ENCODE measurements at places on chromosomes 4 and X.

GRCh38 chr4:118373614-118374255, 20.9 kb upstream of the PRSS12 start:
- no peak for DNase-seq

DNA sequence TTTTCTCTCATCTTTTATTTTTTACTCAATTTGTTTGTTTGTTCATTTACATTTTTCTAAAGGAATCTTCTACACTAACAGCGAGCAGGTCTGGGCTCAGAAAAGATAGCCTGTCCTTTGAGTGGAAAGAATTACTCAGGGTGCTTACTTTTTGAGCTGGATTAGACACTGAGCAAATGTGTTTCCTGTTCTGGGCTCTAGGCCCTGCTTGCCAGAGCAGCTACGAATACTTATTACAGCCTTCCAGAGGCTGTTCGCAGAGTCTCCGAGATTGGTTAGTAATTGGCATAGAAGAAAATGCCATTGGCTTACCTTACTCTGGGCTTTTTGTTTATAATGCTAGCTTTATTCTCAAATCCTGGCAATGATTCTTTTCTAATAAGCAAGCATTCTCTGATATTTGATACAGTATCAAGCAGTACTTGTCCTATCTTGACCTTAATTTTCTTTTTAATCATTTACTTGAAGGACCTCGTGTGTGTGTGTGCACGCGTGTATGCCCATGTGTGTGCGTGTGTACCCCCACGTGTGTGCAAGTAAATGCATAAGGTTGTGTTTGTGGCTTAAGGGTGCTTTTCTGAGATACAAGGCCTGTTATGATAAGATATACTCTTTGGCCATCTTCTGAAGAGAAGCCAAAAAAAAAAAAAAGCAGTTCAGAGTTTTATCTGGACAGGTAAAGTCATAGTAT, 76.2 kb upstream of the GRXCR1 start:
- DNase-seq, result no peak

GRCh38 chr4:181677201-181677600, 566.0 kb upstream of the TENM3 start:
- DNase-seq, result no peak

DNA sequence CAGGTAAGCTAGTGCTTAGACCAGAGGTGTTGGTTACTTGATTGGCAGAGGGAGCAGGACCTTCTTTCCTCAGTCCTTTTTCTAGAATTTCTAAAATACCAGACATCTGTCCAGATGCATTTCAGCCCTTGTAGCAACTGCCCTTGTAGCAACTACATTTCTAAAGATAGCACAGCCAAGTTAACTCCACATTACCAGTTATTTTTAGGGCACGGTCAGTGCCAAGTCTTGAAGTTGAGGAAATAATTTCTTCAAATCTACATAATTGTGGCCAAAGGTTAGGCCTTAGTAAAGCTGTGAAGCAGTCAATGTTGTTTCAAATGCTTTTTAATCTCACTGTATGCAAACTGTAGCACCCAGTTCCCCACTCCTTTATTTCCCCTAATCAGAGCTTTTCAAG, 62.9 kb downstream of the MID1IP1 start:
- DNase-seq, result no peak

DNA sequence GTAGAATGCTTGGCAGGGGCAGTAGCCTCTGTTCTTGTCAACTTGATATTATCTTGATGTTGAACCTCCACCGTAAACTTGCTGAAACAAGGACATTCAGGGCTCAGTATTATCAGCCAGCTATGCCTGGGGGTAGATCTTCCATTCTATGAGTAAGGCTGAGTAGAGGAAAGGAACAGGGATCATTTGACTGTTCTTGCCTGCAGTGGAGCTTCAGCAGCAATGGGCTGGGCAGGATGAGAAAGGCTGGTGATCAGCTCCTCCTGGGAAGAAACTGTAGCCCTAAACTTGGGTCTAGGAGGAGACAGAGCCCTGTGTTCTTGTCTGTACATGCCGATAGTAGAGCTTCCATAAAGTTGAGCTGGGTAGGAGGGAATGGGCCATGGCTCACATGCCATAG, 127.2 kb downstream of the CCSER1 start:
- no peak for DNase-seq

GRCh38 chrX:154323537-154323936, 27.9 kb downstream of the TKTL1 start:
- no peak for DNase-seq

- peak; percentile 27 for DNase-seq
These were observed 36.1 kb upstream of the DOCK11 start for GRCh38 chrX:118459494-118459893.

DNA sequence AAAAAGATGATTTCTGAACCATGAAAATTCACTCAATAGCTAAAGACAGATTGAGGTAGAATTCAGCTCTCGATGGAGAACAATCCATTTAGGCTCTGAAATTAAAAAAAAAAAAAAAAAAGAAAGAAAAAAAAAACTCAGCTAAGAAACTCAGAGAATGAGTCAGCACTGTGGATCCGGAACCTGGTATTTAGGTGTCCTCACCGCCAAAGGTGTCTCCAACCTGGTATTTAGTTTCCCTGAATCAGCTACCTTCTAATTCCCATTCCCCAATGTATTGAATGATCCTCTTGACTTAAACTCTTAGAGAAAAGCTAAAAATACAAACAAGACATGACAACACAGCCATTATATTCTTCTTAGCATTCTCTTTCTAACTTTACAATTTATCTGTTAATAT, 150.3 kb upstream of the RASGEF1B start:
- DNase-seq, result no peak

DNA sequence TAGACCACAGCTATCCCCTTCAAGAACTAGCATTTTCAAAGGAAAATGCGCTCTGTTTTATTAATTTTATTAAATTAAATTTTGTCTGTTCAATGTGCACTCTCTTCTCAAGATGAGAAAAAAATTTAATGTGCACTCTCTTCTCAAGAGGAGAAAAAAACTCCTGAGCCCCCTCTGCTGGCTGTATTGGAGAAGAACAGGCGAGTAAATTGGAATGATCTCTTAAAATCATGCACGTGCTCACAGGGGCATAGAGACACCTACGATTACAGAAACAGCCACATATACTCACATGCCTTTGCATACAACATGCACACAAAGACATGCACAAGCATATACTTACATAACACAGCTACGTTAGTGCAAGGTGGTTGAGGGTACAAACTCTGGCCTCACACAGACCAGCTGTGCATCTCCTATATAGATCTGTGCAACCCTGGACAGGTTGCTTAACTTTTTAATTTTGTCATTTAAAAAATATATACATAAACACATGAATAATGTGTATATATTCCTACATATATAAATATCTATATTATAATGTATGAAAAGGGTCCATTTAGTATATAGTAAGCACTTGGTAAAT, 176.2 kb upstream of the CXorf66 start:
- DNase-seq, result peak; percentile 20

DNA sequence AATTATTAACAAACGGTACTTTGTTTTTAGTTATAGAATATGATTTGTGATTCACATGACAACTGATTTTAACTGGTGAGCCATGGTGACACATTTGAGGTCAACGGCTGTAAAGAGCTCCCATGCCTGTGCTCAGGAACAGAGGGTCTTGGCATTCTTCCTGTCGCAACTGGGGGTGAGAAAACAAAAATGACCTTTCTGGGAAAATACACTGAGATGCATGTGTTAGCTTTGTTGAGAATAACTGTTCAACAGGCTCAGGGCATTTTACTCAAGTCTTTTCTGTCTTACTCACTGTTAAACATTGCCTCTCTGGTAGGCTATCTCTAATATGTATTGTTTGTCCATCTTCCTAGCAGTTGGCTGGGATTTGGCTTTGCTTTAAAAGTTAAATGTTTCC, 57.1 kb upstream of the HPGD start:
- no peak for DNase-seq

GRCh38 chr4:109390115-109390768, 43.4 kb upstream of the SEC24B start:
- DNase-seq, result peak; percentile 10

- DNase-seq, result no peak
These were observed 1.8 kb downstream of the SH3BP2 start for GRCh38 chr4:2794486-2795299.

DNA sequence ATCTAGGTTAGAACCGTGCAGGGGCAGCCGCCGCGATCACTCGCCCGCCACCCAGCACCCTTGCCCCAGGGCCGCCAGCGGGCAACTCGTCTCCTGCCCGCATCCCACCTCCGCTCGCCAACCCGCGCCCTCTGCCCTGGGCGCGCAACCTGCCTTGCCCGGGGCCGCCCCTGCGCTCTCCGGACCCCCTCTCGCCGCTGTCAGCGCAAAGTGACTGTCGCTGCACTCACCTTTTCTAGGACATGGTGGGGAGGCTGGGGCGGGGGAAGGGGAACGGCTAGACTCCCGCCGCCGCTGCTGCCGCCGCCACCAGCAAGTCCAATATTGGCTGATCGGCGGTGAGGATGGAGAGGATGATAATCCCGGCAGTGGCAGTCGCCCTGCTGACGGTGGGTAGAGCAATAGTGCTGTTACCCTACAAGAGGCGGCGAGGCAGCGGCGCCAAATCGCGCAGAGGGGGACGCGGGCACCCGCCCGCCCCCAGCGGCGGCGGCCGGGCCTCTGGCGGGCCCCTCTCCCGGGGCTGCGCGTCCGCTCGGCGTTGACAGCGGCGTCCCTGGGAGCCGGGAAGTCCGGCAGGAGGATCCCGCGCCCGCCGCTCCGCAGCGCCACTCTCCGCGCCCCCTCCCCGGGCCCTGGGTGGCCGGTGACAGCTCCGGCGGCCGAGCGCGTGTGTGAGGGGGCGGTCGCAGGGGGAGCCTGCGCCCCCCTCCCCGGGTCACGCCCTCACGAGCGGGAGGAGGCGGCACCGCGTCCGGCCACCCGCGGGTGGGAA, 2.3 kb upstream of the NR3C2 start:
- peak; percentile 52 for DNase-seq

DNA sequence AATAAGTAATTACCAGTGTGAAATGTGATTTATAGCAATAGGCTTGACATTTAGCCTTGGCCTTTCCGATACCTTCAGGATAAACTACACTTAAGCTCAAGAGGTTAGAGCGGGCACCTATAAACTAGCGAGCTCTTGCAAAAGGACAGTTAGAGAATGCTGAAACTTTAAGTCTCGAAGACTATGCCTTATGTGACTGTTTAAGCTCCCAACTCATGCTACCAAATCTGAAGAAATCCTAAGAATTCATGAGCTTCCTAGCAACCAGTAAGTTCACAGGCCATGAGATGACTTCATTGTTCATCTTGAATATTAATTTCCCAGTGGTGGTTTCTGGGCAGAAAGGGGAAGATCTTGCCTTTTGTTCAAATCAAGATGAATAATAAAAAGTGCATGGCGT, 4.7 kb downstream of the STOX2 start:
- no peak for DNase-seq

GRCh38 chr4:47194036-47194737, 162.8 kb downstream of the GABRB1 start:
- no peak for DNase-seq

DNA sequence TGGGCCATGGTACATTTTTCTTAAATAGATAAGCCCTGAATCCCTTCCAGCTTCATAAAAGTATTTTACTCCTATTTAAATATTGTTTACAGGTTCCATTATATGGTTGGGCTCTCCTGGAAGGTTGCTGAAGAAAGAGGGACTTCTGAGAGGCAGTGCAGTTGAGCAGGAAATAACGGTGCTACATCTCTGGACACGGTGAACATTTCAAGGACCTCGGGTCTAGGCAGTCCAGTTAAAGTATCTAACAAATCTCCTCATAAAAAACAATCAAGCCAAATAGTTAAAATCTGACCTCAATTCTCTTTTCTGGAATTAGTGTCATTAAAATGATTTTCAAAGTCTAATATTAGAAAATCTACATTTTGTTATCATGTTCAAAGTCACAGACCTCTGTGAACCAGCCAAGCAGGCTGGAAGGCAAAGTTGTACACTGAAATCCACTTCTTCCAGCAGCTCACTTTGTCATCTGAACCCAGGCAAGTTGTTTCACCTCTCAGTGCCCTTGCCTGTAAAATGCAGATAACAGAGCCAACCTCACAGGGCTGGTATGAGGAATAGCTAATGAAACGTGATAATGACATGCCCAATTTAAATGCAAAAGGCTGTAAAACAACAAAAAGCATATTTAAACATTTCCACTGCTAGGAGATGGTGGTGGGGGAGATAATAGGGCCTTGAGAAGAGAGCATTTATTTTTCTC, 267.0 kb upstream of the KLF3 start:
- DNase-seq, result no peak

- no peak for DNase-seq
These were observed 99.6 kb downstream of the DHRSX start for GRCh38 chrX:2401201-2401589.

GRCh38 chr4:184587221-184587620, 62.0 kb downstream of the CASP3 start:
- no peak for DNase-seq

DNA sequence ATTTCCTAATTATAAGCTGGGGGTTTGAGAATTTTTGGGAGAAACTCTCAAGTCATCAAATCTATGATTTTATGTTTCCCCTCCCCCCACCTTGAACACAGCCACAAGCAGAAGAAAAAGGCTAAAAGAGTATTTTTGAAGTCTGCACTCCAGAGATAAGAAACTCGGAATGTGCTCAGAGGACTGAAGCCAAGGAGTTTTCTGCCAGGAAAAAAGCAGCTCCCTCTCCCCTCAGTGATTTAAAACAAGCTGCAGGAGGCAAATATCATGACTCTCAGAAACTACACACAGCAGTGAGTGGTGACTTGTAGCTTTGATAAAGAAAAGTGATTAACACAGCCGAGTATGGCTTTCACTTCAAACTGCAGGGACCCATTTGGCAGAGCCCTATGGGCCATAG, 800.2 kb upstream of the FTHL17 start:
- no peak for DNase-seq

GRCh38 chr4:74772783-74773182, 21.5 kb downstream of the BTC start:
- no peak for DNase-seq

GRCh38 chr4:97987019-97987648, 156.1 kb downstream of the STPG2 start:
- DNase-seq, result no peak

GRCh38 chr4:4791299-4792111, 68.0 kb upstream of the MSX1 start:
- DNase-seq, result no peak

- DNase-seq, result no peak
These were observed 9.9 kb downstream of the MMRN1 start for GRCh38 chr4:89904524-89904923.

- DNase-seq, result no peak
These were observed 752 bp upstream of the FGF5 start for GRCh38 chr4:80265571-80266252.

DNA sequence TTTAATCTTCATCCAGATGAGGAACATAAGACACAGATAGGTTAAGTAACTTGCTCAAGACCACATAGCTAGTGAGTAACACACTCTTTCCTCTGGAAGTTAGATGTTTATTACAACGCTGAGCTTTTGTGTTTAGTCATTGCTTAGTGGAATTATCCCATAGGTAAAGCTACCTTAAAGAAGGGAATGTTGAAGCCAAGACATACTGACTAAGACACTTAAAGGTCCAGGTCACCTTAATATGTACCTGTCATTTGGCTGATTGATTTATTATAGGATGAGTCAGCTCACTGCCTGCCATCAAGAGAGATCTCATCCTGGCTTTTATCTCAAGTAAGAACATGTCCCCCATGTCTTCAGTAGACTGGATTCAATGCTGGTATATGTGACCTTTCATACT, 53.4 kb downstream of the KDR start:
- no peak for DNase-seq

- DNase-seq, result no peak
These were observed 159.2 kb downstream of the SPRY1 start for GRCh38 chr4:123555807-123556273.

Data from GM20000 (cell line).